ENCODE measurements at places on chromosomes 13 and 19.

DNA sequence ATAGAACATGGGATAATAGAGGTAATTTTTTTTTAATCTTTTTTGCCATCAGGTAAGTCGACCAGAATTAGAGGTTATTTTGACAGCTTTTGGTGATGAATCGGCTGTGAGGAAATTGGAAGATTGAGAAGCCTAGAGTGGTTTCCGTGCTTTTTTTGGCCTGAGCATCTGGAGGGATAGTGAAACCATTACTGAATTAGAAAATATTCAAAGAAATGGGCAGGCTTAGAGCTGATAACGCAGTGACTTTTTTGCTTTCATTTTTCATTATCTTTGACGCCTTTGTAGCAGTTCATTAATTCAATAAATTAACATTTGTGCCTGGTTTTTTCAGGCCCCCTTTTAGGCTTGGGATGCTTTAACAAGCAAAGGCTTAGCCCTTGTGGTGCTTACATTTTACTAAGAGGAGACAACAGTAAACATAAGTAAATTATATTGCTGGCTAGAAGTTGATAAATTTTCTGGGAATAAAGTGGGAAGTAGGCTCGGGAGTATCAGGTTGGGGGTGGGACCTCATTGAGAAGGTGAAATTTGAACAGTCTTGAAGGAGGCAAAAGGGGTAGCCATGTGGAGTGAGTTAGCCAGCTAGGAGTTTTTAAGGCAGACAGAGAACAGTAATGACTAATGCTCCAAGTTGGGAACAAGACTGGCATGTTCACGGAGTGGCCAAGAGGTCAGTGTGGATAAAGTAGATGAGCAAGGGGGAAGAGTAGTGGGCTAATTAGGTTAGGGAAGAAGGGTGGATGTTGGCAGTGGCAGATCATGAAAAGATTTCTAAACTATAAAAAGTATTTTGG lies 36.5 kb downstream of the GTF2F2 start:
- no peak for DNase-seq

GRCh38 chr13:93296584-93296983 lies 70.0 kb downstream of the GPC6 start:
- no peak for DNase-seq

GRCh38 chr19:4234142-4234861 lies 5.0 kb downstream of the EBI3 start:
- no peak for DNase-seq

GRCh38 chr13:90866006-90866405 lies 481.5 kb upstream of the MIR17HG start:
- DNase-seq, result no peak

- DNase-seq, result no peak
These were observed 219.4 kb downstream of the NHLRC3 start for GRCh38 chr13:39257642-39258041.

GRCh38 chr13:73358606-73359095 lies 299.8 kb downstream of the KLF5 start:
- no peak for DNase-seq

DNA sequence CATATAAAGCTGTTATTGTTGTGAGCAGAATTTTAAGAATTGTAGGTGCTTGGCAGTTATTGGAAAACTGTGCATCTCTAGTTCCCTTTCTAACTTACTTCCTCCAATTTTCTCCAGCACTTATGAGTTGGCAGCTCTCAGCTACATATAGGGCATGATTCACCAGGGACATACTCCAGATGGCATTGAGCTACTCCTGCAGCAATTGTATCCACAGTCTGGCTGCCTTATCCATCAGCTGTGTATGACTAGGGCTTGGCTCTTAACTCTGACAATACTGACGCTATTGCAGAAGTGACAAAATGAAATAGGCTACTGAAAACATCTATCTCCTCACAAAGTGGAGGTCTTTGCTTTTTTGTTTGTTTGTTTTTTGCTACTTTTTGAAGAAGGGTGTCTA lies 276.7 kb downstream of the POU4F1 start:
- DNase-seq, result no peak

- no peak for DNase-seq
These were observed 22.2 kb downstream of the NFIX start for GRCh38 chr19:13017306-13018034.

GRCh38 chr19:47762615-47763308 lies 15.7 kb upstream of the SELENOW start:
- DNase-seq, result no peak

- DNase-seq, result no peak
These were observed 2.7 kb upstream of the RPS16 start for GRCh38 chr19:39438270-39438934.

DNA sequence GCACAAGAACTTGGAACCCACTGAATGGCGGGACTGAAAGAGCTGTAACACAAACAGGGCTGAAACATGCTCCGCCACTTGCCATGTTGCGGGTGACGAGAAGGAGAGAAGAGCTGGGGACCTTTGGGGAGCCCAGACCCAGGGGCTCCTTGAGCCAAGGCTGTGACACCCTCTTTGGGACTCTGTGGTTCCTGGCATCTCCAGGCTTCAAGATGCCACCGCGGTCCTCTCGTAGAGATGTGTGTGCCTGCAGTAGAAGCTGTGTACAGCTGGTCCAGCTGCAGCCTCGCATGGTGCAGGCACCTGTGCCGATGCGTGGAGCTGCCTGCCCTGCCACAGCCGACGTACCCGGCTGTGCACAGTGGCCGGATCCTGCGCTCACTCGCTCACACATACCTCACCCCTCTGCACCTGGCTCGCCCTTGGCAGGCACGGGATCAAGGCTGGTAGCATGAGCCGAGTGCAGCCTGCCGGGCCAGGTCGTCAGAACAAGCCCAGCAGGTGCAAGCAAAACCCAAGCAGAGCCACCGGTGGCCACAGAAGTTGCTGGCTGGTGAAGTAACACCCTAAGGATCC lies 1385.8 kb downstream of the PCDH9 start:
- no peak for DNase-seq

GRCh38 chr13:51122868-51123566 lies 11.9 kb upstream of the C13orf42 start:
- peak; percentile 47 for DNase-seq

- no peak for DNase-seq
These were observed at the start of gene CCDC70 for GRCh38 chr13:51861723-51862300. Gene CCDC70 (plus strand): TSS chr13:51861969. CDS start chr13:51865412, 3,443 bp downstream.

DNA sequence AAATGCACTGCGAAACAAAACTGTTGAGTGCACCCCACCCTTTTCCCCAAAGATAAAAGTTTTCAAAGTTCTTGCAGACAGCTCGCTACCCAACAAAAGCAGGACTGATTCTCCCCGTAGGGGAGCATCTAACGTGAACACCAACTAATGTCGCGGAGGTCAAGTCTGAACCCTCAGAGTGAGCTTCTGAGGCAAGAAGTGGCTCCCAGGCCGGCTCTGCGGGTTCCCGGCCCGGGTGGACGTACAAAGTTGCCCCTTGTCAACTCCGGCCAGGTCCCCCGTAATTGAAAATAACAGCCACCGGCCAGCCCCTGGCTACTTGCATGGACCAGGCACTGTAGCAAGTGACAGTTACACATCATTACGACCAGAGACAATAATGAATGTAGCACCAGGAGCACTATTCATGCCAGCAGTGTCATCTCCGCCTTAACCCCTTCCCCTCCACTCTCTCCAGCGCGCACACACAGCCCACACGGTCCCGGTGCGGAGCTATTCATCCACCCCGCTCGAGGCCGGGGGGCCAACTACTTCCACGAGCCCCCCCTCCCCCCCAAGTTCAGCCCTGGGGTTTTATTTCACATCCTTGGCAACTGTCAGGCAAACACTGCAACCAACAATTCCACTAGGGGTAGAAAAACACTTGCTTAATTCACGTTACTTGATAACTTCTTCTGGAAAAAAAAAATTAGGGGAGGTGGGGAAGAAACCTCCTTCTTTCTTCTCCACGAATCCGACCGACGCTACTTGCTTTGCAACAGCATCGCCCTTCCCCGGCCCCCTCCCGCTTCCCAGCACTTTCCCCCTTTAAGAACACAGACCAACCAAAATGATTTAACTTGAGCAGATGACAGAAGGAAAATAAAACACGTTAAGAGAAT lies 1.2 kb downstream of the KLF12 start:
- no peak for DNase-seq

GRCh38 chr19:16113727-16114126 lies 2.0 kb downstream of the RAB8A start:
- no peak for DNase-seq

- no peak for DNase-seq
These were observed 62.5 kb downstream of the RFX2 start for GRCh38 chr19:6047741-6048251.

DNA sequence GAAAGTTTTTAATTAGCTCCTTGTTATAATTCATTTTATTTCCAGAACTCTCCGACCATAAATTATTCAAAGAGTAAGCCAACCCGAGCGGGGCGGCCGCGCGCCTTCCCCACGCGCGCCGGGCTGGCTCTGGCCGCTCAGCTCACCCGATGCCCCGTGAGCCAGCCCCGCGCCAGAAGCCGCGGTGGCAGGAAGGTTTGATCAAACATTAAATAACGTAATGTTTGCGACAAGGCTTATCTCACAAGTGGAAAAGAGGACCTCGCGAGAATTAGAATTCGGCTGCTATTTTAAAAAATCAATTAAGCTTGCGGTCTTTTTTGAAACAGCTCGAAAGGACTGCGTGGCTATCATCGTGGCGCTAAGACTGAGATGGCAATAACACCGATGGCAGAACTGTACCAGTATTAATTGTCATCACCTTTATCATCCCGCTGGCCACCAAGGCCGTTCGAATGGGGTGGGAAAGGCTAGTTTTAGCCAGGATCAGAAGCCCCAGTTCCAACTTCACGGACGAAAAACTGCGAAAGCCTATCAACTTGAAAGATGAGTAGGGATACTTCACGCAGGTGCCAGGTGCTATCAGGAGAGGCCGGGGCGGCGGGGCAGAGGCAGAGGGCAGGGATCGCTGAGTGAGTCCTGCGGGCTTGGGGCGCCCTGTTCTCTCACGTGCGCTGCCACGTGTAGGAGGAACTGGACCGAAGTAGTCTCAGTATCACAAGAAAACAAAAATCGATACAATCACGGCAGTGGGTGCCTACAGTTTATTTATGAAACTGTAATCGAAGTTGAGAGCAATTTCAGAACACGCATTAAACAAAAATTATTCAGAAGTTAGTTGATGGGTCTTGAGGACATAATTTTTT lies 6.4 kb downstream of the POU4F1 start:
- no peak for DNase-seq

DNA sequence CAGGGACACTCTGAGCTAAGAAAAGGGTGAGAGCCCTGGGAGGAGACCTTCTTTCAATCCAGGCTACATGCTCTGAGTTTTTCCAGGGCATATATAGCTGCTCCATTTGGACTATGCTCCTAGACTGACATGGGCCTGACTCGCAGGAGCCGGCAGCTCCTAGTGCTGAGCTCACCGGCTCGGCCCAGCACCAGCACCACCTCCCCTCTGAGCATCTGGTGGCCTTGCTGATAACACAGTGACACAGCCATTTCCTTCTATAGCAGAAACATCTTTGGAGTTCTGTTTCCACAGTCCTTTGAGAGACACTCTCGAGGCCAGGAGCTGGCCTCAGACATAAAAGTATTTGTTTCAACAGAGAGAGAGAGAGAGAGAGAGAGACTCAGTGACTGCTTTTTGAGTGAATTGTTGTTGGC lies 184.9 kb downstream of the TM9SF2 start:
- no peak for DNase-seq

- DNase-seq, result peak; percentile 93
These were observed at the start of gene ZSCAN1 for GRCh38 chr19:58033741-58034476. Gene ZSCAN1 (plus strand): TSS chr19:58034025. CDS start chr19:58037837, 3,812 bp downstream.

DNA sequence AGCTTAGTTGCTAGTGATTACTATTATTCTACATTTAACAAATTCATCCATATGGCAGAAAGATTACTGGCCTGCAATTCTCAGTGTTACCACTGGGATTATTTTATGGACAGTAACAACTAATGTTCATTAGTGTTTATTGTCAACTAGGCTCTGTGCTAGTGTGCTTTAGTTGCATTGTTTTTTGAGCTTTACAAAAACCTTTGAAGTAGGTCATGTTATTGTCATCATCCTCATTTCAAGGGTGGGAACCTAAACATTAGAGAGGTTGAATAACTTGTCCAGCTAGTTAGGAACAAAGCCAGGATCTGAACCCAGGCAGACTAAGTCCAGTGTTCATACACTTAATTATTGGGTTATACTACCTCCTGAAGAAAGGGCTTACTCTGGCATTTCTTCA lies 27.8 kb upstream of the TDRD3 start:
- DNase-seq, result no peak

- DNase-seq, result no peak
These were observed 4.3 kb downstream of the CYP2B6 start for GRCh38 chr19:40995355-40995754.

GRCh38 chr19:46133101-46133627 lies 8.7 kb upstream of the IGFL3 start:
- peak; percentile 5 for DNase-seq

GRCh38 chr13:113184568-113185440 lies 23.7 kb downstream of the PCID2 start:
- DNase-seq, result no peak

GRCh38 chr13:45243077-45243476 lies 42.2 kb upstream of the KCTD4 start:
- no peak for DNase-seq

DNA sequence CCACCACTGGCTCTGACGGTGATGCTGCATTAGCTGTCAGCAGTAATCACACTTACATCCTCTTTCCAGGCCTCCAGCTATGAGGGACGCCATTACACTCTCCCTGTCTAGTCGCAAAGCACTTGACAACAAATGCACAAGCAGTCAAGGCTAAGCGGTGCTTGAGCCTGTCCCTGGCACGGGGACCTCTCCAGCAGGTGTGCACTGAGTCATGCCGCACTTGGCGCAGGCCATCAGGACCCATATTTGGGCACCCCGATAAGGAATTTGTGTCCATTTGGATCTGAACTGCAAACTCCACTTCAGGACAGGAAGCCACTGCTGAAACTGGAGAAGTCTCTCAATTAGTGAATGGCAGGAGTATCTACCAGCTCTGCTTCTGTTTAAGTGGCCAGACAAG lies 301.9 kb upstream of the OBI1 start:
- no peak for DNase-seq

All from right renal pelvis (tissue), 4 donors.